Suppressor macrophage (primary cell): ENCODE measurements at places on chromosomes 1 and 21.
A peak's percentile ranks its signal among the peaks of the same experiment; 100 is the strongest.

DNA sequence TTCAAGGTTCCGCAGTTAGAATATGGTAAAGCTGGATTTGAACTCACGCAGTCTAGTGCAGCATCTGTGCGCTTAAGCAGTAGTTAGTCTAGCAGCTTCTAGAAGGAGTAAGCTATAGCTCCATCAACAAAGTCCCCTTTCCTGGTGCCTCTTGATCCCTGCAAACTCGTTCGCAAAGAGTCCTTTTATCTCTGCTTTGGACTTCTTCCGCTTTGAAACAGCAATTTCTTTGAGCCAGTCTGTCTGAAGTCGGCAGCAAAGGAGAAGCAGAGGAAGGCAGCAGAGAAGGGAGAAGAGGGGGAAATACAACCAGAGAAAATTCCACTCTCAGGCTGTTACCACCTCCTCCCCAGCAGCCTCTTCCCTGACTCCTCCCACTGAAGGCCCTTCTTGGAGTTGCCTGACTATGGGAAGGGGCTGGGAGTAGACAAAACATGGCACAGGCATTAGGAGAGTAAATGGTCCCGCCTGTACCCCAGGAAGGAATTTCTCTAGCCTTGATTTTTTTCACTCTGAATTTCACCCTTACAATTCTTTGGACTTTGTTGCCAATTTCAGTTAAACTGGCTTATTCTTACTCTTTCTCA, 25.9 kb downstream of the HSD3B2 start:
- DNase-seq = no peak

- DNase-seq = peak; percentile 51
Observed at GRCh38 chr1:167197692-167198091, 23.0 kb upstream of the POU2F1 start.

- DNase-seq = no peak
Observed at GRCh38 chr1:91806769-91807700, 78.9 kb downstream of the TGFBR3 start.

DNA sequence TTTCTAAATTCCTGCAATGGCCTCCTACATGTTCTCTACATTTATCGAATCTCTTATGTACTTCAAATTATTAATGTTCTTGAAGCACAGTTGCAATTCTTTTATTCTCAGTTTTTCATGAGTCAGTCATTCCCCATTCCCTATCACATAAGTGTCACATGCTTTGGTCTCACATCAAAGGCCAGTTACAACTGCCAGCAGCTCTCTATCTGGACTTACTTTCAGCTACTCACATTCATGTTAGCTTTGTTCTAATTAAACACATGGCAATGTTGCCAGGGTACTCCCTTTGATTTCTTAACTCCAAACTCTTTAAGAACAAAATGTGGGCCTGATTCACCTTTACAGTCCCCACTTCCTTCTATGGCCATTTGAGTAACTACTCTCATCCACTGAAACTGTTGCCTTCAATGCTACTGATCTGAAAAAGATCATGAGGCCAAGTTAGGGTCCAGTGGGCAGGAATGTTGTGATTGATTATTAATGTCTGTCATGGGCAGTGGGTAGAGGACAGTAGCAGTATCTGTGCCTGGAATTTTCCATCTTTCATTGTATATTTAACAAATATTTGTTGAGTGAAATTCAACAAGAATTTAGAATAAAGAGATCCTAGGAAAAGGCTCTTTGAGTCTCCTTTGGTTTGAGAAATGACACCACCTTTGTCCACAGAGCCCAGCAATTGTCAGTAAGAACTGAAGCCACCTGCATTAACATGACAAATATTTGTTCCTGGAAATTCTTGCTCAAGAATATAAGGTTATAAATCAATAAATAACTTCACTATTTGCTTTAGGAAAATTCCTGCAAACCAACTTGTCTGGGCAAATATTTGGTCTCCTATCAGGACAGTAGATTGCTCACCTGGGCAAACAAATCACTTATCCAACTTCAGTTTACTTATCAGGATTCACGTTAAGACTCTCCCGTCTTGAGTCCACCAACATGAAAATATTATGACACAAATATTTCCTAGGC, 153.6 kb upstream of the SAMSN1 start:
- no peak for DNase-seq

DNA sequence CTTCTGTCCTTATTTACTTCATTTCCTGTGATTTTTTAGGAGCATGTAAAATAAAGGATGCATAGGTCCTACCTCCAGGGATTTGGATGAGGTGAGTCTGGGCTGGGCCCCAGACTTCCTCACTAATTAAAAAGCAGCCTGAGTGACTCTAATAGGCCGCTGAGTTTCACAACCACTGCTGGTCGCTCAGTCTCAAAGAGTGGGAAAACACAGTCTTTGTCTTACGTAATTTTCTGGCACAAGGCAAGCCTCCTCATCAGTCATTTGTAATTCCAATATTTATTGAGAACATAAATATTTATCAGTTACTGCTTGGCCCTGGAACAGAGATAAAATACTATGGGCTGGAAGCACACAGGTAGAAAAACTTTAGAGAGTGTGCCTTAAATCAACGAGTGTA, 195.4 kb upstream of the RUNX1 start:
- no peak for DNase-seq

DNA sequence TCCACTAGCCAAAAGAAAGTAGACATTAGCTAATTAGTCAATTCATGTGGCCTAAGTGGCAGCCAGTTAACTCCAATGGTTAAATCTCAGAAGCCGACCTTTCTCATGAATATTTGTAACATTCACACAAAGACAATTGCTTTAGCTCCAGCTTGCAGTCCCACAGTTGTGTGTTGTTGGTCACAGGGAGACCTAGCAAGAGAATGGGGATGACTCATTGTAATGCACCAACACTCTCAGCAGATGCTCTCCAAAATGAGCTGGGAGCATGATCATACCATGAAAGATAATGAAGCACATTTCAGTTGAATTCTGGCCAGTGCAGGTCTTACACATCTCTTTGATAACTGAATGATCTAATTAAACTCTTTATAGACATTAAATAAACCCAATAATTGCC, 160.4 kb downstream of the HLX start:
- peak; percentile 14 for DNase-seq

GRCh38 chr1:85898861-85899260, 190.6 kb upstream of the ZNHIT6 start:
- no peak for DNase-seq

DNA sequence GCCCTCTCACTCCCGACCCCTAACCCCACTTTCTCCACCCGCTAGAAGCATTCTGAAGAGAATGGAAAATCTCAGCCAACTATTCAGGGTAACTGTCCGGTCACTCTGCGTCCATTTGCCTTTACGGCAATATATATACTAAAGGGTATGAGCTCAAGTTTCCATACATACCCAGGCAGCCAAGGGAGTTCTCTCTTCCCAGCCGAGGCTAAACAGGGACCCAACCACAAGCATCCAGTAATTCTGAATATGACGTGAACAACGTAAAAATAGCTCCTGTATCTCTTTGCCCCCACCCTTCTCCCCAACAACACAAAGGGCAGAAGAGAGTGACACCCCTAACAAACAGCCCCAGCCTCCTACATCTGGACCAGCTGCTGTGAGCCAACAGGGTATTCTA, 67.7 kb downstream of the SSBP3 start:
- DNase-seq = no peak

DNA sequence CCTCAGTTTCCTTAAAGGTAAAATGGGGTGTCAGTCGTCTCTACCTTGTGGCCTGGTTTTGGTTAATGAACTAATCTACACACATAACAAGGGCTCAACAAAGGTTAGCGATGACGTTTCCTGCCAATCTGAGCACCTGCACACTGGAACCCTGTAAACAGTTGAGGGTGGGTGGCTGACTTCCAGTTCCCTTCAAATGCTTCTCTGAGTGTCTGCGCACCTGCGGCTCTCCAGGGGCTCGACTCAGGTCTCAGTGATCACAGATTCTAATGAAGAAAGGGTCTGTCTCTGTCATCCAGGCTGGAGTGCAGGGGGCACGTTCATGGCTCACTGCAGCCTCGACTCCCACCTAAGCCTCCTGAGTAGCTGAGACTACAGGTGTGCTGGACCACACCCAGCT, 3.3 kb upstream of the AGPAT3 start:
- no peak for DNase-seq

- DNase-seq = peak; percentile 74
Observed at GRCh38 chr1:243598433-243598832, 251.6 kb downstream of the AKT3 start.

GRCh38 chr1:174958396-174958795, 41.4 kb upstream of the CACYBP start:
- no peak for DNase-seq

GRCh38 chr21:42751866-42752265, 98.4 kb downstream of the PDE9A start:
- DNase-seq = no peak

GRCh38 chr1:208100906-208101305, 143.3 kb downstream of the PLXNA2 start:
- DNase-seq = no peak

- DNase-seq = no peak
Observed at GRCh38 chr21:45508607-45509565, 33.4 kb downstream of the SLC19A1 start.

DNA sequence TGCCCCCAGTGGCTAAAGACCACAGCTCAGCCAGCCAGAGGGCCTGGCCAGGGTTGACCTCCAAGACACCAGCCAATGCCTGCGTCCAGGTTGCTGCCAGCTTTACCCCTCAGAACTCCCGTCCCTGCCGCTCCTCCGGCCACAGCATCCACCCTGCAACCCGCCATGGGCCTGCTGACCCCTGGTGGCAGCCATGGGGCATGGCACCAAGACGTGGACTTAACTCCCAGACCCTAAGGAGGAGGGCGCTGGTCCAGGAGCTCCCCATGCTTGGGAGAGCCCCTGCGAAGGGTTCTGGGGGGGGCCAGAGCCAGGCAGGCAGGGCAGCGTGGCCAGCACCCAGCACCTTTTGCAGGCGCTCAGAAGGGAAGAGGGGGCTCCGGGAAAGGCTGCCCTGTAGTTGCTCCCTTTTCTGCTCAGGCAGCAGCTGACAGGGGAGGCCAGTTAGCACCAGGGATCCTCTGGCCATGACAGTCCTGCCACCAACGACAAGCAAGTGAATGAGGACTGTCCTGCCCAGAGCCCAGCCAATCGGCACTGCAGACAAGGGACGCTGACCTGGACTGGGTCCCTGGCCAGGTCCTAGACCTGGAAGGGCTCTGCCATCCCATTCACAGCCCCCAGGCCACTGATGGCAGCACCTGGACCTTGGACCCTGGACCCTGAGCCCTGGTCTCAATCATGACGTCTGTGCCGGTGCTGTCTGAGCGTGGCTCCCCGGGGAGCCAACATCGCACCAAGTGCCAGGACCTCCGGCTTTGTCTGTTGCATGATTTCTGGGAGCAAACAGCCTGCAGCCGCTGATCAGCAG, 246.2 kb downstream of the NPHP4 start:
- peak; percentile 82 for DNase-seq

DNA sequence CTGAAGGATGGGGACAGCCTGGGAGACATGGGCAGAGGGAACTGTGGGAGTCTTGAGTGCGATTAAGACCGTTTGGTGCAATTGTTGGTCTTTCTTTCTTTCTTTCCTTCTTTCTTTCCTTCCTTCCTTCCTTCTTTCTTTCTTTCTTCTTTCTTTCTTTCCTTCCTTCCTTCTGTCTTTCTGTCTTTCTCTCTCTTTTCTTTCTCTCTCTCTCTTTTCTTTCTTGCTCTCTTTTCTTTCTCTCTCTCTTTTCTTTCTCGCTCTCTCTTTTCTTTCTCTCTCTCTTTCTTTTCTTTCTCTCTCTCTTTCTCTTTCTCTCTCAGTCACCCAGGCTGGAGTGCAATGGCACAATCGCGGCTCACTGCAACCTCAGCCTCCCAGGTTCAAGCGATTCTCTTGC, 2.9 kb upstream of the KLHDC9 start:
- DNase-seq = no peak

DNA sequence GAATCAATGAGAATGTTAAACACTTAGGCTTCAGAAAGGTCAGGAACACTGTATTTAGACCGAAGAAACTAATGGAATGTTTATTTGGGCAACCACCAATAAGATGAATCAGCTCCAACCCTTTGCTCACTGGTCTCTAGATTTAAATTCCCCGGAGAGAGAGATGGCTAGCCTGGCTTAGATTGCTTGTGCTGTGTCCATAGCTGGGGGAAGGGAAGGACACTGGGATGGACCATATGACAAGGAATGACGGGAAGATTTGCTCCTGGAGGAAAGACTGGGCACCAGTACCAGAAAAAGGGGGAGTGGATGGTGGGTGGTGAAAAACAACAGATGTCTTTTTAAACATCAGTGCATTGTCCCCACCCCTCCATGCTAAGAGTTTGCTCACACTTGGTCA, 426.6 kb downstream of the DUSP10 start:
- no peak for DNase-seq

DNA sequence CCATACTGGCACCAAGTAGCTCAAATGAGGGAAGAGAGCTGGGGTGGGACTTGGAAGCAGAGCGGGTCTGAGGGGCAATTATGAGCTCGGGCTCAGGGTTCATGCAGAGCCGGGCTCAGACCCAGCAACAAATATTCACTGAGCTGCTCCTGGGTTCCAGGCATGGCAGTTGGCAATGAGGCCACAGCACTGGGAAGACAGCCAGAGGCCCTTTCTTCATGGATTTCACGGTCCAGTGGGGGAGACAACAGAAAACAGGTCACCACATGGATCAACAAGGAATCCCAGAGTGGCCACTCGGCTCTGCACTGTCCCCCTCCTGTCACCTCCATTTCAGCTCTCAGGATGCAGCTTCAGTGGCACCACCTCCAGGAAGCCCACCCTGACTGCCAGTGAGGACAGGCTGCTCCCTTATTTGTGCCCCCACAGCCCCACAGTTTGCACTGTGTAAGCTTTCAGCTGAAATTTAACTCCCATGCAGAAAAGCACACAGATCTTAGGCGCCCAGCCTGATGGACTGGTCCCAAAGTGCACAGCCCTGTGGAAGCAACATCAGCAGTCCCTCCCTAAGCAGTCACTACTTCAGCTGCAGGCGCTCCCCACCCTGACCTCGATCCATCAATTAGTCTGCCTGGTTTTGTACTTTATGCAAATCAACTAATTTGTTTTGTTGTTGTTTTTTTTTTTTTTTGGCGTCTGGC, 22.4 kb downstream of the ARHGEF19 start:
- DNase-seq = no peak

GRCh38 chr1:19656780-19657466, 7.8 kb upstream of the HTR6 start:
- DNase-seq = no peak

- no peak for DNase-seq
Observed at GRCh38 chr1:169538998-169539871, 47.0 kb downstream of the F5 start.

DNA sequence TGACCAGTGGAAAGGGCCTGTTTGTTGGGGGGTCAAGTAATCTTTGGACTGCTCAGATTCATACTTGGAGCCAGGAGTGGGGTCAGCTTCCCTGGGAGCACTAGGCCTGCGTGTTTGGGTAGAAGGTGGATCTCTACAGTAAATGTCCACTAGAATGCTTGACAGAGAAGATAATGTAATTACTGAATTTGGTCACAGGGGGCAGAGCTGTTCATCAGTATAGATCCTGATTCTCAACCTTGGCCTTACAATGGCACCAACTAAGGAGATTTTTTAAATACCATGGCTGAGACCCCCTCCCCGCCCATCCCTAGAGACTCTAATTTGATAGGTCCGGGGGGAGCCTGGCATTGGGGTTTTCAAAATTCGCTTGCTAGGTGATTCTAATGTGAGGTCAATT, 217.5 kb upstream of the PLXNA2 start:
- peak; percentile 17 for DNase-seq

GRCh38 chr21:21828130-21828529, 829.9 kb downstream of the NCAM2 start:
- no peak for DNase-seq
